ENCODE measurements at places on chromosomes 7 and 10.

- peak; percentile 97 for DNase-seq
Observed at GRCh38 chr10:71285180-71285545, 33.9 kb upstream of the SLC29A3 start.

DNA sequence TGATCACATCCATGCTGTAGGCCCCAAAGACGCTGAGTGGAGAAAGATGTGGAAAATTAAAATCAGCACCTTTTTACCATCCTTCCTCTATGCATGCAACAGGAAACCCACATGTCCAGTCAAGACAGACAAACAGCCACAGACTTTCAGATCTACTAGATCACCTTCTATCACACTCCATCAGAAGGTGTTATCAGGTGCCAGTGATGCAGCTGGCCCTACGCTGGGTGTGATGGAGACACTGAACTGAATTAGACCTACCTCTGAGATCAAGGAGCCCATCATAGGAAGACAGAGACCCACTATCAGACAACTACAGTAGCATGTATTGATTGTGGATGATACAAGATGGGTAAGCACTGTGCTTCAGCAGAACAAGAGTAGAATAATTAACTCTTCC is 15.5 kb downstream of the CYP3A4 start:
- no peak for DNase-seq

- DNase-seq: no peak
Observed at GRCh38 chr7:67692425-67692824, 695.8 kb downstream of the TYW1 start.

- no peak for DNase-seq
Observed at GRCh38 chr7:91233212-91233611, 31.0 kb upstream of the FZD1 start.

DNA sequence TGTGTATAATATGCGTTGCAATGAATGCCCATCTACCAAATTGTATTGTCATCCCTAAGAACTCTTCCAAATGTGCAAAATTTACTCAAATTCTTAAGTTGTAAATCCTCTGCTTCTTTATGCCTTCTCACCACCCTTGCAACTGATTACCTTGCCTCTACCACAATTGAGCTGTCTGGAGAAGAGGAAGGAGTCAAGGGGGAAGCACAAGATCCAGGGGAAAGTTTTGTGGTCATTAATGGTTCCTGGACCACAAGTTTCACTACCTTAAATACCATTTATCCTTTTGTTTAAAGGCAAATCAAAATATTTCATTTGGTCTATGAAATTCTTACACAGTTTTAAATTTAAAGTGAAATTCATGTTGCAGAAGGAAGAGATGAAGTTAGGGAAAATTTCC is 16.7 kb downstream of the CRPPA start:
- no peak for DNase-seq

- peak; percentile 45 for DNase-seq
Observed at GRCh38 chr10:43286076-43286805, 19.4 kb upstream of the RASGEF1A start.

DNA sequence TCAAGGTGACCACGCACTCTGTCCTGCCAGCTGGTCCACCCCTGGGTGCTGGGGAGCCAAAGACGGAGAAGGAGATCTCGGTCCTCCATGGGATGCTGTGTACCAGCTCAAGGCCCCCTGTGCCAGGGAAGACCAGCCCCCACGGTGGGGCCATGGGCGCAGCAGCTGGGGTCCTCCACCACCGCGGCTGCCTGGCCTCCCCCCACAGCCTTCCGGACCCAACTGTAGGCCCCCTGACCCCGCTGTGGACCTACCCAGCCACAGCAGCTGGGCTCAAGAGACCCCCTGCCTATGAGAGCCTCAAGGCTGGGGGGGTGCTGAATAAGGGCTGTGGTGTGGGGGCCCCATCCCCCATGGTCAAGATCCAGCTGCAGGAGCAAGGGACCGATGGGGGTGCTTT is 5.4 kb downstream of the NYAP1 start:
- peak; percentile 54 for DNase-seq

DNA sequence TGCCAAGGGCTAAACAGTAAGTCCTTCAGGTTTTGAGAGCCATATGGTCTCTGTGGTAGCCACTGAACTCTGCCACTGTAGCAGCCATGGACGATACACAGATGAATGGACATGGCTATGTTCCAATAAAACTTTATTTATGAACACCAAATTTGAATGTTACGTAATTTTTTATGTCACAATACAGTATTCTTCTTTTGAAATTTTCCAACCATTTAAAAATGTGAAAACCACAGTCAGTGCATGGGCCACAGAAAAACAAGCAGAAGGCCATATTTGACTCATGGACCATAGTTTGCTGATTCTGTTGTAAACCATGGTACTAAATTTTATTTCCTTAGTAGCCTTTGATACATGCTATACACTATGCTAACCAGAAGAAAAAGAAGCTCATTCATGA is 361.8 kb downstream of the MAGI2 start:
- DNase-seq: no peak

DNA sequence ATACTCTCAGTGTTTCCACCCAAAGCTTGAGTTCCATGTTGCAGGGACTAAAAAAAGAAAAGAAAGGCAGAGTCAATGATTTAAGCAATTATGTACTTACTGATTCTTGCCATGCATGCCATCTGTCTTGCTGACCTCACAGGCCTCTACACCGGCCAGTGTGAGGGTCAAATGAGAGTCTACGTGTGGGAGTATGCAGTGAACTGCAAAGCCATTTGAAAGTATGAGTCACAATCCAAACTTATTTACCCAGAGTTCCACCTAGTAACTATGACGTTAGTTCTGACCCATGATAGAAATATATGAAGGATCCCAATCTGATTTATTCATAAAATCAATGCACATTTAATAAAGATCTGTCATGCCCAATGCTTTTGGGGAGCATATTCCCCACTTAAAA is 26.5 kb downstream of the PDE1C start:
- DNase-seq: peak; percentile 39

GRCh38 chr10:33808475-33808874 is 474.0 kb upstream of the NRP1 start:
- peak; percentile 53 for DNase-seq

GRCh38 chr7:139671967-139672366 is 105.8 kb downstream of the HIPK2 start:
- no peak for DNase-seq

GRCh38 chr7:44393238-44394111 is 68.1 kb upstream of the CAMK2B start:
- DNase-seq: no peak

GRCh38 chr10:4280461-4281189 is 495.6 kb upstream of the KLF6 start:
- DNase-seq: peak; percentile 59

DNA sequence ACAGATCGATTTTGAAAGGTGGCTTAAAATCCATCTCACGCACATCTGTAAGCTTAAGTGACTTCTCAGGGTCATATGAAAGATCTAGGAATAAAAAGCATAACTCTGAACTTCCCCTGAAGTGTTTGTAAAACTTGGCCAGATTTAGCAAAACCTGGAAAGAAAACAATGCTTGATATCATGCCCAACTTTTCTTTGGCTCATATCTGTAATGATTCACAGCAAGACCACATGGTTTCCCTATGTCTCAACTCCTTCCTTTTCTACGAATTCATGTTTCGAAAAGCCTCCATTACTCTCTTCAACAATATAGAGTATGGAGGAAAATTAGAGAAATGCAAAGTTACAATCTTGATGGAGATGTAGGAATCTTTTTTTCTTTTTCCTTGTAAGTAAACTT is 20.1 kb upstream of the CABCOCO1 start:
- peak; percentile 26 for DNase-seq

DNA sequence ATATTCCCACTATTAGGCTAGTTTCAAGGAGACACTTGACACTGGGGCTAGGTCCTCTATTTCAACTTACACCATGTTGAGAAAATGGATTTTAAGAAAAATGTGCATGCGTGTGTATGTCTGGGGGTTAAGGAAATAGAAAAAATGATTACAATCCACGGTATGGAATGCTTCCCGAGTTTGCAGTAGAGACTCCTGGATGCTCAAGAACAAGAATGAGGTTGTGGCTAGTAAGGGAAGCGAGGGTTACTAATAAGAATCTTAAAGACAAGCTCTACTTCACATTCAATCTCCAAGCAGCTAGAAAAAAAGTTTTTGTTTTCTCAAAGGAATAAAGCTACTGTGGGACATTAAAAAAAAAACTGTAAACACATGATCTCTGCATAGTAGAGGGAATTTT is 54.7 kb downstream of the ANK3 start:
- DNase-seq: no peak

- no peak for DNase-seq
Observed at GRCh38 chr7:5779141-5779540, 2.3 kb downstream of the RNF216 start.

GRCh38 chr7:36215457-36215765 is 62.4 kb downstream of the EEPD1 start:
- DNase-seq: no peak

Measured in osteoblast (primary cell).